ENCODE measurements at places on chromosomes 1 and 21. TPM values are rescaled to one million over a fixed set of nuclear protein-coding genes. Genes with fewer than 3 reads are reported as not detected.

Gene SHISAL2A
- total RNA-seq = 2.0 TPM

Gene AMY1C
- not detected for total RNA-seq

Gene CYP4A11
- total RNA-seq = 22.1 TPM

Gene SPATC1L
- 12.6 TPM for total RNA-seq

Gene TRIM17
- 4.6 TPM for total RNA-seq

Gene ST6GALNAC3
- total RNA-seq = 49.0 TPM

Gene HLX
- total RNA-seq = 18.8 TPM

Gene SELP
- 6.8 TPM for total RNA-seq

Gene CITED4
- total RNA-seq = 15.0 TPM

Gene EIF2D
- total RNA-seq = 59.8 TPM

Gene PLCH2
- total RNA-seq = 1.8 TPM
